ENCODE measurements at places on chromosomes 5 and 9.

DNA sequence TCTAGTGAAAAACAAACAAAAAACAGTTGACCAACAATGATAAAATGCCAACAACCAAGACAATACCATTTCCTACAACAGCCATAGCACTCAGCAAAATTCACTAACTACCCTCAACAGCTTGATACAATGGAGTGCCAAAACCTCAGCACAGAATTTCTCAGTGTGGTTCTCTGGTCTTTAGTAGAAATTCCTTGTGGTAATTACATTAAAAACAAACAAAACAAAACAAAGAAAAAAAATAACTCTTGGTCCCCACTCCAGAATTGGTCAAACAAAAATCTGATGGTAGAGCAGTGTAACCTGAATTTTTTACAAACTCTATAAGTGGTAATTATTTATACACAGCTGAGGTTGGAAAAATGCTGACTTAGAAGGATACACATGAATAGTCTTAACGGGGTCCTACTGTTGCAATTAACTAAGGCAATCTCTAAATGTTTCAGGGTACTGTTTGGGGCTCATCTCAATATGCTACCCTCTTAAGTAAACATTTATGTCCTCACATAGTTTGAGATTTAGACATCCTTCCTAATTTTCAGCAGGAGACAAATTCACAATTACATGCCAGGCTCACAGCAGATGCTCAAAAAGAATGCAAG lies 13.8 kb downstream of the CSNK1A1 start:
- no peak for DNase-seq

GRCh38 chr9:125744616-125745015 lies 2.6 kb upstream of the PBX3 start:
- DNase-seq = no peak

GRCh38 chr9:22790329-22790728 lies 343.7 kb downstream of the DMRTA1 start:
- no peak for DNase-seq

- DNase-seq = no peak
These were observed 98.3 kb downstream of the MRPL36 start for GRCh38 chr5:1701216-1701864.

GRCh38 chr5:93226202-93226735 lies 354.8 kb downstream of the NR2F1-AS1 start:
- no peak for DNase-seq
